H1 (cell line): ENCODE measurements at places on chromosomes 4 and X. TPM values are rescaled to one million over a fixed set of nuclear protein-coding genes. Genes with fewer than 3 reads are reported as not detected.

DNA sequence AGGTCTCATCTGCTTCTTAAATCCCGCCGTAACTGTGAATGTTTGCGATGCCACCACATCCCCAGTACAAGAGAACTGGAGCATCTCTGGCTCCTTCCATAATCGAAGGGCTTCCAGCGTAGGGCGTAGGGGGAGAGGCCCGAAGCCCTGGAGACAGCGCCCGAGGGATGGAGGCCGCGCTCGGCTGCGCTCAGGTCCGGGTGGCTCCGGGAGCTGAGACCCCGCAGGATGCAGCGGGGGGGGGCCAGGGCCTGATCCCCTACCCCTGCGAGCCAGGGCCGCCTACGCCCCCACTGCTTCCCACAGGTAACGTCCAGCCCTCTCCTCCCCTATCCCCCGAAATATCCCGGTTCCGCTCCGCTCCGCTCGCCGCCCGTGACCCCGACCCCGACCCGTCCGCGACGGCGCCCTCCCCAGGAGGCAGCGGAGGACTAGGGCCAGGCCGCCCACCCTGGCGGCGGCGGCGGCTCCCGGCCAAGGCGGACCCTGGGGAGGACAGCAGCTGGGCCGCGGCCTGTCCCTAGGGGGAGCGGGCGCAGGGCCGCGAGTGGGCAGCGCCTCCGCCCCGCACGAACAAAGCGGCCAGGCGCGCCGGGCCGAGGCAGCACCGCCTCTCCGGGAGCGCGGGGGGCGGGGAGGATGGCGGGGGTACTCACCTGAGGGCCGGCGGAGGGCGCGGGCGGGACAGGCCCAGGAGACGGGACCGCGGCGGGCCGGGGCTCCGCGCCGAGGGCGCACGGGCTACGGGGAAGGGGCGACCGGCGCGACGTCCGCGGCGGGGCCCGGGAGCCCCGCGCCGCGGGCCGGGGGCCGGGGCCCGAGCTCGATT is 723 bp downstream of the WDFY3 start:
- H3K27ac ChIP-seq, result peak overlapping the region; percentile 87
- H3K4me1 ChIP-seq, result peaks cover 2% of the 10 kb centered on the region
- no peaks in the 10 kb centered on the region for H3K27me3 ChIP-seq
- H3K4me3 ChIP-seq, result peak overlapping the region; percentile 55
- peak; percentile 81 for DNase-seq

DNA sequence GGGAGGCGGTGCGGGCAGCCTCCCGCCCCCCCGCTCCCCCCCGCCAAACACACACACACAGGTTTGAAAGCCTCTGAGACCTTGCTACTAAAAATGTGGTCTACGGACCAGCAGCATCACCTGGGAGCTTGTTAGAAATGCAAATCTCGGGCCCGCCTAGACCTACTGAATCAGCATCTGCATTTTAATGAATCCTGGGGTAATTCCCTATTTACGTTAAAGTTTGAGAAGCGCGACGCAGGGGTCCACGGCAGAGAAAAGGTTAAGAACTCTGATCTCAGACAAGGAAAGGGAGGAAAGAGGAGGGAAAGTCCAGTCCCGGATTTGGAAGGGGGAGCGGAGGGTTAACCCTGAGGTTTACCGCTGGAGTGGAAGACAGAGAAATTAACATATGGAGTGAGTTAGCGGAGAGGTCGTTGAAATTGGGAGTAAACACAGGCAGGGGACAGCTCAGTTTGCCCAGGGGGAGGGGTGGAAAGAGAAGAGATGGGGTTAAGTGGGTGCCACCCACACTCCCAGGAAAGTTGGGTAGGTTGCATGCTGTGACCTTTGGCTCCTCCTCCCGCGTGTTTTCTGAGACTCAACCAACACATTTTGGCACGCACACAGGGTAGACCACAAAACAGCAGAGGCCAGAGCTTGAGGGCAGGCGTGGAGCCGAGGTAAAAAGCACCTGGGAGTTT is 483.6 kb downstream of the BCOR start:
- H3K4me1 ChIP-seq, result peaks cover 6% of the 10 kb centered on the region; the same call in 1 of the 2 replicates
- H3K27me3 ChIP-seq, result no peaks in the 10 kb centered on the region
- H3K27ac ChIP-seq, result peak overlapping the region; percentile 77; the same call in 1 of the 2 replicates
- peak; percentile 52 for DNase-seq

DNA sequence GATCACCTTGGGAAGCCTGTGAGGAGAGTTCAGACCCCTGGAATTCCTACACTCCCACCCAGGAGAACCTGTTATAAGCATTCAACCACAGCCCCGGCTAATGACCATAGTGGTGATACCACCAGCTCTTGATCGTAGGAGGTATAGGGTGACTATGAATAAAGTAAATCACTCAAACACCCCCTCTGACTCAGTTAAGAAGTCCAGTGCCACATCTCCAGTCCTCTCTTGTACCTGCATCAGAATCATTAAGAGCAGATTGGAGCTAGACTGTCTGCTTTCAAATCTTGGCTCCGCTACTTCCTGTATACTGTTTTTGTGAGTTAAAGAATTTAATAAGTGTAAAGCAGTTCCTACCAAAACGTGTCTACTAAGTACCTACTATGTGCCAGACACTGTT is 565.1 kb upstream of the DIPK2B start:
- no peak for DNase-seq
- H3K4me3 ChIP-seq, result no peak overlapping the region
- no peaks in the 10 kb centered on the region for H3K4me1 ChIP-seq
- no peaks in the 10 kb centered on the region; the same call in 1 of the 2 replicates for H3K36me3 ChIP-seq
- no peaks in the 10 kb centered on the region for H3K27me3 ChIP-seq
- no peak overlapping the region for H3K27ac ChIP-seq

GRCh38 chr4:67558493-67558892 is at the start of gene STAP1:
STAP1 (plus strand) TSS chr4:67558727; CDS start chr4:67558810, 83 bp downstream.
- H3K4me1 ChIP-seq, result no peaks in the 10 kb centered on the region
- H3K36me3 ChIP-seq, result no peaks in the 10 kb centered on the region
- DNase-seq, result no peak
- no peaks in the 10 kb centered on the region for H3K27me3 ChIP-seq
- H3K4me3 ChIP-seq, result no peak within 1 kb of the TSS

RP2 gene
- total RNA-seq, result 6.1 and 6.9 TPM in 2 replicates

DOK7 gene
- not detected in 2 replicates for total RNA-seq

- peaks cover 18% of the 10 kb centered on the region for H3K4me1 ChIP-seq
- no peaks in the 10 kb centered on the region for H3K36me3 ChIP-seq
- peak overlapping the region; percentile 91 for H3K27ac ChIP-seq
Observed at GRCh38 chr4:40630335-40631021, 814 bp upstream of the RBM47 start.

DUSP21 gene
- not detected in 2 replicates for total RNA-seq

- no peaks in the 10 kb centered on the region for H3K36me3 ChIP-seq
- no peak overlapping the region for H3K27ac ChIP-seq
- no peaks in the 10 kb centered on the region for H3K4me1 ChIP-seq
- no peaks in the 10 kb centered on the region for H3K27me3 ChIP-seq
- no peak for DNase-seq
Observed at GRCh38 chr4:112031712-112032328, 113.4 kb upstream of the FAM241A start.

DNA sequence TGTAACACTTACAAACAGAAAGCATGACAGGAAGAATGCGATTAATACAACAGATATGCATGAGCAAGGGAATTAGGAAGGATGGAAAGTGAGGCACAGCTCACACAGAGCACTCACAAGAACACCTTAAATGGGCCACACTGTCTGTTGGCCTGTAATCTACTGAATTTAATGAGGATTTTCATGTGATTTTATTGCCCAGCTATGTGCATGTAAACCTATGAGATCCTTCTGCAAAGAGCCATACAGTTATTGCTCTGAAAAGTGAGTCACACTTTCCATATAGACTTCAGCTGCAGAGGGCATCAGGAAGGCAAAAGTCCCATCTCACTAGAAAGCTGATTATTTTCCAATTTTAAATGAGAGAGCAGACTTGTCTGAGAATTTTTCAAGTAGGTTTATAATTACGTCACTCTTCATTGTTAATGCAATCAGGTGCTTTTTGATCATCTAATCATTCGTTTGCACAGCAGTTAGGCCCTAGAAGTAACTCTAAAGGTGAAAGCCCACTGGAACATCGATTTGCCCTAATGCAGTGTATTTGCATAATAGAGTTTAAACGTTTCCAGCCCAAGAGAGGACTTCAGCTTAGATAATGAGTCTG is 832.7 kb upstream of the INTU start:
- DNase-seq, result no peak
- no peaks in the 10 kb centered on the region for H3K27me3 ChIP-seq
- H3K27ac ChIP-seq, result no peak overlapping the region
- no peaks in the 10 kb centered on the region for H3K4me1 ChIP-seq
- H3K36me3 ChIP-seq, result no peaks in the 10 kb centered on the region

TEX13B gene
- total RNA-seq, result 0.32 TPM in 1 of 2 replicates, not detected in the other

DNA sequence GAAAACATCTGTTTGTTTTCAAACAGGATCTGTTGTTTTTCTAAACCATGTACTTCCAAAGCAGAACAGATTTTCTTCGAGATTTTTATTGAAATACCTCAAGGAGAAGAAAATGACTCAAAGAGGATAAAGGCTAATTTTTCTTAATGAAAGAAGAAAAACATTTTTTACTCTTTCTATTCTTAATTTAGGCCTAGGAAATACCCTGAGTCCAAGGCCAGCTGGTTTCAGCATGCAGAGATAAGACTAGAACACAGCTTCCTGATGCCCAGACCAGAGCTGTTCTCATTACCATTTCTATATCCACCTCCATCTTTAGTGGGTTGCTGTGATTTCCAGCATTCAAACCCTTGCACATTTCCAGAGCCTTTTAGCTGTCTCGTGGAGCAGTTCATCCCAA is 18.3 kb downstream of the GAB1 start:
- no peaks in the 10 kb centered on the region for H3K27me3 ChIP-seq
- no peaks in the 10 kb centered on the region for H3K36me3 ChIP-seq
- H3K4me1 ChIP-seq, result peaks cover 6% of the 10 kb centered on the region
- no peak for DNase-seq

DNA sequence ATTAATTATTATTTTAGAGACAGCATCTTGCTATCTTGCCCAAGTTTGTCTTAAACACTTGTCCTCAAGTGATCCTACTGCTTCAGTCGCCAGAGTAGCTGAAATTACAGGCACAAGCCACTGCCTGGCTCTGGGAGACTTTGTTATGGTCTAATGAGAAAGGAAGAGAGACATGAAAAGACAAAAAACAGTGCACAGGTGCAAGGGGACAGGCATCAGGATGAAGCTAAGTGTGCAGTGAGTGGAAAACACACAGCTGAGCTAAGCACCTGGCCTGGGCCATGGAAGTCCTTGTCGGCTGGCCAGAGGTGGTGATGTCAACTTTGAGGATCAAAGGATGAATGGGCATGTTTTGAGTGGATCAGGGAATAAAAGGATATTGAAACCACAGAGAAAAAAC is 102.7 kb downstream of the HS3ST1 start:
- no peaks in the 10 kb centered on the region for H3K4me1 ChIP-seq
- no peak for DNase-seq
- H3K36me3 ChIP-seq, result no peaks in the 10 kb centered on the region
- H3K27ac ChIP-seq, result no peak overlapping the region

ARL9 gene
- total RNA-seq, result 0.31 and 0.76 TPM in 2 replicates

ZNF157 gene
- total RNA-seq, result 2.0 and 2.2 TPM in 2 replicates

- no peak overlapping the region for H3K27ac ChIP-seq
- H3K27me3 ChIP-seq, result no peaks in the 10 kb centered on the region
- H3K4me1 ChIP-seq, result peaks cover 2% of the 10 kb centered on the region; the same call in 1 of the 2 replicates
- DNase-seq, result no peak
- H3K36me3 ChIP-seq, result no peaks in the 10 kb centered on the region
Observed at GRCh38 chr4:181030961-181031360, 1212.2 kb upstream of the TENM3 start.

DNA sequence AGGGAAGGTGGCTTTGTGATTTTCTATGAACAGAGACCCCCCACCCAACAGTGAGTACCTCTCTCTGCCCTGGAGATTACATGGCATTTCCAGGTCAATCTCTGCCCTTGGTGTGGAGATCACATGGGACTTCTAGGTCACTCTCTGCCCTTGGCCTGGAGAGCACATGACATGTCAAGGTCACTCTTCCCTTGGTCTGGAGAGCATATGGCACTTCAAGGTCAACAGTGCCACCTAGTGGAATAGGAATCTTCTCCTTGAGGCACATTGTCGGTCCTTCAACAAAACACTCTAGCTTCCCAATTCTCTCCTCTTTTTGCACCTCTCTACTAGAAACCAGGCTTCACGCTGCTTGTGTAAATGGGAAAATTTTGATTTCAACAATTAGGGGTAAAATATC is 66.2 kb upstream of the TACR3 start:
- no peak overlapping the region for H3K4me3 ChIP-seq
- no peak for DNase-seq
- no peaks in the 10 kb centered on the region for H3K27me3 ChIP-seq
- no peaks in the 10 kb centered on the region for H3K36me3 ChIP-seq

DNA sequence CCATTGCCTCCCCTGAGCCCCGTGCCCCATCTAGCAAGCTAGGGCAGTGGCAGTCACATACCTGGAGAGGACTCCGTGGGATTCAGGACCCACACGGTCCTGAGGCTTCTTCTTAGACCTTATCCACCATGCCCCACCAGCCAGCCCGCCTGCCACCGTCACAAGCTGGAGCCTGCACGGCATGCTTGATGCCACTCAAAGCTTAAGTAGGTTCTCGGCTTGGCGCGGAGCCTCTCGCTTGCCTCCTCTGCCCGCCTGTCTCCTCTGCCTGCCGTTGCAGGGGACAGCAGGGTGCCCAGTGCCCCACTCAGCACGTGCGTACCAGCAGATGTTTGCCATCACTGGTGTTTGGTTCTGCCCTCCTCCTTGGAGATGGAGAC is 14.1 kb downstream of the PSAPL1 start:
- H3K4me1 ChIP-seq, result peaks cover 2% of the 10 kb centered on the region; the same call in 1 of the 2 replicates
- no peak overlapping the region for H3K27ac ChIP-seq
- no peak overlapping the region for H3K4me3 ChIP-seq

GRCh38 chrX:108309144-108309543 is 129.1 kb downstream of the COL4A6 start:
- no peak overlapping the region for H3K4me3 ChIP-seq
- H3K27ac ChIP-seq, result no peak overlapping the region
- H3K4me1 ChIP-seq, result no peaks in the 10 kb centered on the region; the same call in 1 of the 2 replicates
- no peaks in the 10 kb centered on the region for H3K36me3 ChIP-seq
- DNase-seq, result no peak

GRCh38 chrX:68719181-68719903 is 71.9 kb downstream of the STARD8 start:
- no peaks in the 10 kb centered on the region for H3K4me1 ChIP-seq
- no peaks in the 10 kb centered on the region for H3K36me3 ChIP-seq
- H3K4me3 ChIP-seq, result no peak overlapping the region
- no peak overlapping the region for H3K27ac ChIP-seq
- DNase-seq, result no peak
